Immature natural killer cell (primary cell): ENCODE measurements at places on chromosomes 7 and 10. TPM values are rescaled to one million over a fixed set of nuclear protein-coding genes. Genes with fewer than 3 reads are reported as not detected.

Gene GARIN1A
- not detected for polyA plus RNA-seq

Gene HOXA7
- 4.2 TPM for polyA plus RNA-seq

Gene HSPA12A
- polyA plus RNA-seq, result not detected

Gene SPDYE11
- not detected for polyA plus RNA-seq

Gene TRIM73
- 3.6 TPM for polyA plus RNA-seq

Gene EGFR
- polyA plus RNA-seq, result not detected

- peak; percentile 73 for DNase-seq
Measured at GRCh38 chr7:924541-925231, 29.8 kb downstream of the ADAP1 start.

DNA sequence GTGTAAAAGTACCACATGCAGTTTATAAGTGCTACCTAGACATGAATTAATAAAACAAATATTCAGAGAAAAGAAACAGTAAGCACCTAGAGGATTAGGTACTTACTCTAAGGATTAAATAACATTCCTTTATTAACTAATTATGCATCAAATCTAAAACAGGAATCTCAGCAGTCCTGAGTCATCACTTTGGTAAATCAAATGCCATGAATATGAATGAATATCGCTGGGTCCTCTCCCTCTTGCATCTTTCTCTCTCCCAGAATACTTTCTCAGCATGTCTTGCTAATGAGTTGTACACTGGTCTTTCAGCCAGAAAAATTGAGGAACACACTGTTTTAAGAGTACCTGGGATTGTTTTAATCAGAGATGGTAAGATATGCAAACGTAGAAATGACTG lies 225.5 kb upstream of the NFE2L3 start:
- no peak for DNase-seq

- no peak for DNase-seq
Measured at GRCh38 chr7:46604241-46604661, 683.2 kb upstream of the IGFBP3 start.

DNA sequence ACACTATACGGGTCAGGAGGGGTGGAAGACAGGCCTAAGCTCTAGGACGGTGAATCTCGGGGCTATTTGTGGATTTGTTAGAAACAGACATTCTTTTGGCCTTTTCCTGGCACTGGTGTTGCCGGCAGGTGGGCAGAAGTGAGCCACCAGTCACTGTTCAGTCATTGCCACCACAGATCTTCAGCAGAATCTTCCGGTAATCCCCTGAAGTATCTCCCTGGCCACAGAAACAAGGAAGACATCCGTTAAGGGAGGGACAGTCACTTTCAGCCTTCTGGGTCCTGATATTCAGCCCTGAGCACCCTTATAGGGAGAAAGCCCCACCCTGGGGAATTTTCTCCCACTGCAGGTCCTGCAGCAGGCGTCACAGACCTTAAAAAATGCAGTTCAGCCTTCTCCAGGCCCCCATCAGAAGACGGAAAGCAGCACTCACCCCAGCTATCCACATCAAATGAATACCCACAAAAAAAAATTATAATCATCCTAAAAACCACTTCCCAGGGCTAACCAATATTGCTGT lies 23.2 kb downstream of the PLAC9 start:
- no peak for DNase-seq

DNA sequence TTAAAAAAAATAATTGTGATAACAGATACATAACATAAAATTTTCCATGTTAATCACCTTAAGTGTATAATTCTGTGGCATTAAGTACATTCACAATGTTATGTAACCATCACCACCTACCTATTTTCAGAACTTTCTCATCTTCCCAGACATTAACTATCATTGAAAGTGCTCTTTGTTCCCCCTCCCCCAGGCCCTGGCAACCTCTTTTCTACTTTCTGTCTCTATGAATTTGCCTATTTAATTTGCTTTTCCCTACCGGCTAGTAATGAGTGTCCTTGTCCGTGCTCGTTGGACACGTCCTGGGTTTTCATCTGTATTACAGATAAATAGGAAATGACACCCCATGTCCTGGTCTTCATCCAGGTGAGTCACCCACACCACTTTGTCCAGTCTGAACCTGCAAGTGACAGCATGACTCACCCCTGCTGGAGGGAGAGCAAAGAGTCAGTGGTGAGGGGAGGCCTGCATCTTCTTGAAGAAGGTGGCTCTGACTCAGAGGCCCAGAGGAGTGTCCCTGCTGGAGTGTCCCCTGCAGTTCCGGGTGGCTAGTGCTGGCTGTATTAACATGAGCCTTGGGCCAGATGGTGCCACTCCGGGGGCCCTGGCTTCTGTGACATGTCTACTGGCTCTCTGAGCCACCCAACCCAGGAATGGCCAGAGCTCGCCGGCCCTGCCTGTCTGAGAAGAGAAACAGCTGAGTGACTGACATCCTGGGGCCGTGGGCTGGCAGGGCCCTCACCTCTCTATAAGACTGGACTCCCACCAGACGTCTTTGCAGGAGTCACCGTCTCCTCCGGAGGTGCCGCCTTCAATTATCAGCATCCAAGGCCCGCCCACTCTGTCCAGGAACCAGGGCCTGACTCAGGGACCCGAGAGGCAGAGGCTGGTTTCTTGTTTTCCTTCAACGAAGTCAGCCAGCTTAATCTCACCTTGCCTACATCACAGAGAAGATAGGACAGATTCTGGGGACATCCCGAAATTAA lies 503.2 kb upstream of the MKI67 start:
- no peak for DNase-seq

DNA sequence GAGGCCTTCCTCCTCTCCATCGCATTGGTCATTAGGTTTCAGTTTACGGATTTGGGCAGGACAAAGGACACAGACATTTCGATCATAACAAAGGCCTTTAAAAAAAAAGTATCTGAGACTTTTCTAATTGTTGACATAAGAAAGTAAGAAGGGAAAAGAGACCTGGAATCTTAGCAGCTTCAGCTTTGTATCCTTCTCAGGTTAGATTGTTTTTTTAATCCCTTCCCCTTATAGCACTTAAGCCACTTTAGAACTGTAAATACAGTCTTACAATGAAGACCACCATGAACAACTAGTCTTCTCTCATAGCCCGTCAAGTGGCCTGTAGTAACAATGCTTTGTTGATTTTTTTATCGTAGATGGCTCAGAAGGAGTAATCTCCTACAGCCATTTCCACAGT lies 45.2 kb downstream of the LMTK2 start:
- DNase-seq, result no peak

DNA sequence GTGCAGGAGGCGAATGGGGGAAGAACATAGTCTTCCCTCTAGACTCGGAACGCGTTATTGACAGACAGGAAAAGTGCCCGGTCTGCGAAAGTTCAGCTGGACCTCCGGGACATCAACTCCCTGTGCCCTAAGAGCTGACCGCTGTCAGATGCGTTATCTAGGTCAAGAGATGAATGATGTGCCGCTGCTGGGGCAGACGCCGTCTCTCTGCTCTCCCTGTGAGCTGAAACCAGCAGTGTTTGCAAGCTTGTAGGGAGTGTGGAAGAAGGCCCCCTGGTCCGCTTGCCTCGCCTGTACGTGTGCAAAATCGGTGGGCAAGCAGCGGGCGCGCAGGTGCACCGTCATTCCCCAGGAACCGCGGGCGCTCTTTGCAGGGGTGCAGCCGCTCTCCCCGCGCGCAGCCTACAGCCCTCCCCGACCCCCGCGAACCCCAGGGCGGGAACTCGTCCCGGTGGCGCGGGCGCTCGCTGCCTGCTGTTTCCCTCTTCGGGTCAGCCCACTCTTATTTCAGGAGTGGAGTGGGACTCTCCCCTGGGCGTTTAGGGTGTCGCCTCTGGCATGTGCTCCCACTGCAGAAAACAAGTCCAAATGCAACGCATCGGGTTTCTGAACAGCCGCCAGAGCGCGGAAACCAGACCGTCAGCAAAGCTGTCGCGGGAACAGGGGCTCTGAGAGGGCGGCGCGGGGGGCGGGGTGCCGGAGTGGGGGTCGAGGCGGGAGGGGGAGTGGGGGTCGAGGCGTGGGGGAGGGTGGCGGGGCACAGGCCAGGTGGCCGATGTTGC lies 1.8 kb upstream of the PFKFB3 start:
- DNase-seq, result peak; percentile 7

- DNase-seq, result no peak
Measured at GRCh38 chr10:113947184-113948041, 93.0 kb downstream of the NHLRC2 start.

DNA sequence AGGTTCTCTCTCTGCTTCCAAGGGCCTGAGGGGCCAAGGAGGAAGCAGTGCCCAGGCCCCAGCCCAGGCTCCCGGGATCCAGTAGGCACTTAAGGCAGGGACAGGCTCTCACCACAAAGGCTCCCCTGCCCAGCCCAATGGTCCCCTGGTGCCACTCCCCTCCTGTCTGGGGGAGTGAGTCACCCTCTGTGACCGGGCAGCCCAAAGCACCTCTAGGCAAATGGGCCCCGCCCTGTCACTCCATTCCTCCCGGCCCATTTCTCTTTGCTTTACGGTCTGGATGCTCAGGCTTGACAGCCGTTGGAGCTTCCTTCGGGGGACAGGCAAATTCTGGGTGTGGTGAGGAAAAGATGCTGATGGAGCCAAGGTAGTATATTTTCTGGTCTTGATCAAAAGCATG lies at the start of gene CALHM3:
CALHM3 (minus strand) TSS at position 106 of the 400 bp plus-strand sequence. CDS start 208 bp downstream, outside the sequence.
- no peak for DNase-seq

GRCh38 chr10:122239578-122240257 lies 31.4 kb upstream of the BTBD16 start:
- no peak for DNase-seq

- no peak for DNase-seq
Measured at GRCh38 chr10:14698111-14698828, 76.4 kb downstream of the FAM107B start.

DNA sequence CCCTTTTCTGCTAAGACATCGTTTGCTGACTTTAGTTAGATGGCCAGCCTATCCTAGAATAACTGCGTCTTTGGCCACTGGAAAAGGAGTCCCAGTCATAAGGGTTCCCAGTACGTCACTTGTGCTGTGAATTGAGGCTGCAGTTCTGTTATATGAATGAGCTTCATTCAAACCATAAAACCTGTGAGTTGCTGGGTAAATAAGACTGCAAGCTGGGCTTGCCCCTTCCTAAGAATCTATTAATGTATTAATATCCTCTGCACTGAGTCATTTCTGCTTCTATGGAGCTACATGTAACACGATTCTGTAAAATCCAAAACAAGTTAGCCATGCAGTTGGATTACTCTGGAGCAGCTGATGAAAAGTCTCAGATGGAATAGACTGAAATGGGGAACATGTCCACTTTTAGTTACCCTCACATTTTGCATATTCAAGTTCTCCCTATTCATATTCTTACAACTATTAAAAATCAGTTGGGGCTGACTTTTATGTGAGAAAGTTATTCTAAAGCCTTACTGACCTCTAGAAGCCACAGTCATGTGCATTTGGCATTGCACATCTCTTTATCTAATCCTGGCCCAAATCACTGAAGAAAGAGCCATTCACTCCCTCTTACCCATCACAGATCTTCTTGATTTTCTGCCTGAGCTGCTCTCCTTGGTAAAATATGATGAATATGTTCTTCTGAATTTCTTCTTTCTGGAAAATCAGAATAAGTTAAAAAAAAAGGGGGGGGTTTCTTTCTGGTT lies 41.8 kb upstream of the TMEM213 start:
- no peak for DNase-seq

GRCh38 chr7:108037741-108038140 lies 34.8 kb upstream of the LAMB1 start:
- no peak for DNase-seq

GRCh38 chr10:120962756-120963593 lies 111.8 kb downstream of the WDR11 start:
- no peak for DNase-seq

DNA sequence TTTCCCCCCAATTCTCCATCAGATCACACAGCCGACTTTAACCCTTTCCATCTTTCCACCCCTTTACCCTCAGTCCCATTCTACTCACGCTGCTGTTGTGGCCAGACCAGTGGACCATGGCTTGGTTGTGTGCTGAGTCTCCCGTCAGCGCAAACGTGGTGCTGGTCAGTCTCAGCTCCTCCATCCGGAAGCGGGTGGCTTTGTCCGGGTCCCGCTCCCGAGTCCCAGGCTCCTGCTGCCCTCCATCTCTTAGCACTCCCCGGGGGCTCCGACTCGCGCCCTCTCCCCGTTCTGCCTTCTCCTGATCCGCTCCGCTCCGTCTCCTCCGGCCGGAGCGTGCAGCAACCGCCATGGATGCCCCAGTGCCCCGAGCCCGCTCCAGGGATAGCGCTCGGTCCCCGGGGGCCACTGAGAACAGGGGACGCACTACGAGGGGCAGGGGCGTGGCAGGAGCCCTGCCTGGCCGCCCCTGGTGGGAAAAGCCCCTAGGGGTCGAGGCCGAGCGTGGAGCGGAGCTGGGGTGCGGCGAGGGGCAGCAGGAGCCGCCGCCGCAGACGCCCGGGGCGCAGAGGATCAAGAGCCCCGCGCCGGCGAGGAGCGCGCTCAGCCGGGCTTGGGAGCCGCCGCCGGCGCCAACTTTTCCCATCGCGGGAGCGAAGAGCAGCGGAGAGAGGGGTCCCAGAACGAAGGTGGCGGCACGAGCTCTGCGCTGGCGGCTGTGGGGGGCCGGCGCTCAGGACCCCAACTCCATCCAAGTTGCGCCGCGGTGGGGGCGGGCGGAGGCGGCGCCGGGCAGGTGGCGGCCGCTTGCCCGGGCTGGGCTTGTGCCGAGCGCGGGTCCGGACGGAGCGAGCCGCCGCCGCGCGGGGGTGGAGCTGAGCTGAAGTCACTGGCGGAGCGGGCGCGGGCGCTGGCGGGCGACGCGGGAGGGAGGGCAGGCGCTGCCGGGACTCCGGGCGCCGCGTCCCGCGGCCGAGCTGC lies at the start of gene SORCS1:
SORCS1 (minus strand) TSS at position 826 of the 981 bp plus-strand sequence.
- no peak for DNase-seq

- DNase-seq, result no peak
Measured at GRCh38 chr10:57008189-57008588, 647.1 kb upstream of the ZWINT start.

DNA sequence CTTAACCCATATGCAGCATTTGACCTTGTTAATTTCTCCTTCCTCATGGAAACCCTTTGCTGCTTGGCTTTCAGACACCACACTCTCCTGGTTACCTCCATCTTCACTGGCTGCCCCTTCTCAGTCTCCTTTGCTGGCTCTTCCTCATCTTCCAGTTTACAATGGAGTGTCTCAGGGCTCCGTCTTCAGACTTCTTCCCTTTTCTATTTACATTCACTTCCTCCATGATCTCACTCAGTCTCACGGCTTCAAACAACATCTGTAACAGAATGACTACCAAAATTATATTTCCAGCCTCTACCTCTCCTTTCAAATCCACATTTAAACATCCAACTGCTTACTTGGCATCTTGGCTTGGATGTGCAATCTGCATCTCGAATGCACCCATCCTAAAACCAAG lies 140.4 kb downstream of the DKK1 start:
- DNase-seq, result no peak

DNA sequence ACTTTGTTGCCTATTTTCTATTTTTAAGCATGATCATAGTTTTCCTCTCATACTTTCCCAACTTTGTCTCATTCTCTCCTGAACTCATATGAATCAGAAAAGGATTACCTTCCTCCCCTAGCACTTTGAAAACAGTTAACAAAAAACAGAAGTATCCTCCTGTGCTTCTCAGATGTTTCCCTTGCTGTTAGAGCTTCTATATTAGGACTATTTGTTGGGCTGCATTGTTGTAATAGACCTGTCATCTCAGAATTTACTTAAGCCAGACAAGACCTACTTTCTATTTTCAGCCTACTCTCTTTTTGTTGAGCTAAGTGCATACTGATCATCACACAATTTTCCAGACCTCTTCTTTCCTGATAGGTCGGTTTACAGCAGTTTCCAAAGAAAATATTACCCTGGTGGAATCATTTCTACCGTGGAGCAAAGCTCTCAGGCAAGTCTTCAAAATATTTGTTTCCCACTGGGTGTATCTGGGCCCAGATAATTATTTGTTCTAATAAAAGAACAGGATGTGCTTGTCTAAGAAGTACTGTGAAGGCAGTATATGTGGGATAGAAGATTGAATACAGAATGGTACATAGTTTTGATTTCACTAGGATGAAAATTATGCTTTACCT lies 411.9 kb upstream of the KLF6 start:
- no peak for DNase-seq
